GM12865 (cell line): ENCODE measurements at places on chromosomes 4 and X.
A peak's percentile ranks its signal among the peaks of the same experiment; 100 is the strongest.

DNA sequence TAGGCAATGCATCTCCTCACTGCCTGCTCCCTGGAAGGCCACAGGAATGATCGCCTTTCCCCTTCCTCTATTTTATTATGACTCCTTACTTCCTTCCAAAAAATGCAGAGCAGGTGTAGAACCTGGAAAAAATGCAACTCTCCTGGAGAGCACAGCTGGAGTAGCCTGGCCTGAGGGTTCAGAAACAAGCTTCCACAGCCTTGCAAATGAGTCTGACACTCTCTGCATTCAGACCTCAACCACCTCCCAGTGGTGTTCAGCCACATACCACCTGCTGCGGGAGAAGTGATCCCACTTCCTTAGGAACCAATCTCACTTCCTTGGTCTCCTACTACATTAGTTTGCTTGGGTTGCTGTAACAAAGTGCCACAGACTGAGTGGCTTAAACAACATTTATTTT lies 368.1 kb upstream of the NOCT start:
- DNase-seq = no peak

GRCh38 chr4:165454426-165454825 lies 75.6 kb downstream of the CPE start:
- no peak for DNase-seq

DNA sequence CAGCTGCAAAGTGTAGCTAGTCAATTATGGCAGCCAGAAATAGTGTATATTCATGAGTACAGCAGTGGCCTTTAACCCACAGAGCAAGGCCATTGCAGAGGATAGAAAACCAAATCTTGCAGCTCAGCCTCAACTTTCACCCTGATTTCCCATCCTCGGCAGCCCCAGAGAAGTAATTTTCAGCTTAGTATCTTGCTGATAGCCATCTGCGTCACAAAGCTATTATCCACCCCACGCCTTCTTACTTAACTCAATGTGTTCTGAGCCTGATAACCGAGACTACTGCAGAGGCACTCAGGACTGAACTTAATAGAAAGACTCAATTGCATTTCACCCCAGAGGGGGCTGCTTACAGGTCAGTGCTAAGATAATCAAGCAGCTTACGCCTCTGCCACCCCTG lies 174.5 kb upstream of the MAOA start:
- no peak for DNase-seq

DNA sequence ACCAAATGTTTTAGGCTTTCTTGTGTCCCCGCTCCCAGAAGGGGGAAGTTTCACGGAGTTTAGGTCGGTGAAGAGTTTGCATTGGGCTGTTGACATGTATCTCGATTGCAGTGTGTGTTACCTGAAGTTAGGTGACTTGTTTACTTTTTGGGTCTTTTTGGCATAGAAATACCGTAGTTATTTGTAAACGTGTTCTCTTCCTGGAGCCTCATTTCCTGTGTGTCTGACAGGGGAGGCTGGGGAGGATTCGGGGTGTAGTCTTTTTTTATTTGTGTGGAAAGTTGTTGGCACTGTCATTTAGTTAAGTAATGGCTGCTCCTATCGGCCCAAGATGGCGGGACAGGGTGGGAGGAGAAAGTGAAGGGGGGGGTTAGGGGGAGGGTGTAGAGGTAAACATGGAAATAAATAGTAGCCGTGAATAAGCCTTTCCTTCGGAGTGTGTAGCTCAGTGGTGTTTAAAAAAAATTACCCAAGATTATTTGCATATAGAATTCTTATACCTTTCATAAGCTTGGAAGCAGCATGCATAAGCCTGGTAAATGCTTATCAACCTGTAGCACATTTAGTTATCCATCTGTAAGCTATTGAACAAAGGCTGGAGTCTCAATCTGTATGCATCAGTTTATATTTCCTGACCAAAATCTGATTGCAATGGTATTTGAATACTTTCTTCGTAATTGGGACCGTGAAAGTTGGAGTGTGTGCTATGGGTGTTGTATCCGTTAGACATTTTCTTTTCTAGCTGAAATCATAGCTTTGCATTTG lies 1.6 kb downstream of the KDM6A start:
- DNase-seq = peak; percentile 54

DNA sequence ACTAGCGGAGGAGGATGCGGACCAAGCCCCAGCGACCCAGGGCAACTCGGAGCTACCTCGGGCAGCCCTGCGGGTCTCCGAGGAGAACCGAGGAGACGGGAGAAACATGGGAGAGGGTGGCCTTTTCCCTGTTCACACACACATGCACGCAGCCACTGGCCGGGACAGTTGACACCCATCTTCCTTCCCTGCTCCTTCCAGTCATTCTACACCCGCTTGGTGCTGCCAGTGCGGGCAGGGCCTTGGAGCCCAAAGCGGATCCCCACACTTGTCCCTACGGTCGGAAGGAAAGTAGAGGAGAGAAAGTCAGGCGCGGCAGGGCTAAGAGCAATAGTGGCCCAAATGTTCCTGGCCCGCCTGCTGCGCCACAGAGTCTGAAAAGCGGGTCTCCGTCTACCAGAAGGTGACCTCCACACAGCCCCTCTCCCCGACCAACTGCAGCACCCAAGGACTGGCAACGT lies 1.1 kb upstream of the PPP3CA start:
- DNase-seq = no peak

- no peak for DNase-seq
Observed at GRCh38 chrX:38652934-38653442, 91.6 kb downstream of the TSPAN7 start.

GRCh38 chr4:141789716-141790115 lies 153.3 kb downstream of the IL15 start:
- DNase-seq = no peak
